ENCODE measurements at places on chromosomes 5 and 9.

- DNase-seq: peak; percentile 46
Measured at GRCh38 chr9:111483439-111483857, 735 bp downstream of the ECPAS start.

DNA sequence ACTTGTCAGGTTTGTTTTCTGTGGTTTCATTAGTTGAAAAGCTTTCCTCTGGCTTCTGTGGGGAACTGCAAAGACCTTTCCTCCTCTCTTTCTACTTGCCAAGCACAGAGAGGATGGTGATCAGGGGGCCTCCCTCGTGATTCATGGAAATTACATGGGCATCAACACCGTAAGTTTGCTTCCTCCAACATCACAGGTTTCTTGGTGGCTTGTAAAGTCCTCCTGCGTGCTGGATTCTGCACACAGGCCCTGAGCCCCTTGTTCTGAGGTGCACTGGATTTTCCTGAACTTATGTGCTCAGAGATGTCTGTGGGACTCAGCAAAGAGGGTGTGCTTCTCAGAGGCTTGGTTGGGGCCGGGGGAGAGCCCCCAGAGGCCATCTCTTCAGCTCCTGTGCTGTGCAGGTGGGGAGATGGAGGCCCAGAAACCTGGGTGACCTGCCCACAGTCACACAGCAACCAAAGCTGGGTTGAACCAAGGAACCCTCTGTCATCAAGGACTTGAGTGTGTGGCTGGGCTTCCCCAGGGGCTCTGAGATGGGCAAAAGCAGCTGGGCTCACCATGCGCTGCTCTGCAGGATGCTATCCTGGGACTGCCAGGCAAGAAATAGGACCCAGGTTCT lies 36.5 kb downstream of the RGS3 start:
- no peak for DNase-seq

DNA sequence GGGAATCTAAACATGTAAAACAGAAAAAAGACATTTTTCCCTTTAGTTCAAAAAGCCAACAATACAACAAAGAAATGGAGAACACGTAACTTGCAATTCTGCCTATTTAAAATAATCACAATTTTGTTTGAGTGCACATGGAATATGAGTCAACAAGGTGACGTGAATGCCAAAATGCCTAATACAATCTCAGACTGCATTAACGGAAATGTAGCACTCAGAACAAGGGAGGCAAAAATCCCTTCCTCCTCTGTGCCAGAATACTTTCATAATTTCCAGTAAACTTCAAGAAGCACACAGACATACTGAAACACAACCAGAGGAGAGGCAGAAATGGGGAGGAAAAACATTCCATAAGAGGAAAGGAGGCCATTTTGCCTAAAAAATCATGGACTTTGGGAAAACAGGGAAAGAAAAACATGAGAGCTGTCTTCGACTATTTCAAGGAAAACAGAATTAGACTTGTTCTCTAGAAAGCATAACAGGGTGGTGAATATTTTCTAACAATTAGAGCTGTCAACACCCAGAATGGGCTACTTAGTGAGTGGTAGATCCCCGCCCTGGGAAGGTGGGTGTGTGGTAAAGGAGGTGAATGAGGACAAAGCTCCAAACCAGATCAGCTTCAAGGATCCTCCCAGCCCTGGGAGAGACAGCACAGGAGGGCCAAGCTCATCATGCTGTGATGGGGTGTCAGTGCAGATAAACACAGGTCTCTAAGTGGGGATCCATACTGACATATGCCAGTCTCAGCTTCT lies 48.2 kb downstream of the ABCA1 start:
- no peak for DNase-seq

GRCh38 chr9:111762556-111762955 lies 32.2 kb downstream of the SHOC1 start:
- DNase-seq: no peak

DNA sequence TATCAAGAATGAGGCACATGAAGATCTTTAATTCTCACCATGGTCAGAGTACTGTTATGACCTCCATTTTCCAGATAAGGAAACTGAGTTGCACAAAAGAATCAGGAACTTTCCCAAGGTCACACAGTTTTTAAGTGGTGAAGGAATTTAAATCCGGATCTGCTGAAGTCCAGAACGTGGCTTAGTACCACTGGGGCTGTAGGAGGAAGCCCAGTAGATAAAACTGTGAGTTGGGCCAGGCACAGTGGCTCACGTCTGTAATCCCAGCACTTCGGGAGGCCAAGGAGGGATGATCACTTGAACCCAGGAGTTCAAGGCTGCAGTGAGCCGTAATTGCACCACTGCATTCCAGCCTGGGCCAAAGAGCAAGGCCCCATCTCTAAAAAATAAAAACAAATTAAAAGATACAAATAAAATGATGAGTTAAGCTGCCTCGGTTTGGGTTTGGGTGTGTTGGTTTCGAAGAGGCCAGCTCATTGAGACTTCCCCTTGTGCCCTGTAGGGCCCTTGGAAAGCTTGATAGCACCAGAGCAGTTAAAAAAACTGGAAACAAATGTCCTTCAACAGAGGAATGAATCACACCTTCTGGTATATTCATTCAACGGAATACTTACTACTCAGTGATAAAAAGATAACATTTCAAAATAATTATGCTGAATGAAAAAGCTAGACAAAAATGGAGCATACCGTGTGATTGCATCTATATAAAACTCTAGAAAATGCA lies 20.1 kb downstream of the ATOX1 start:
- DNase-seq: no peak

- no peak for DNase-seq
Measured at GRCh38 chr9:6575324-6576034, 70.0 kb downstream of the GLDC start.

Data from stimulated activated CD8-positive, alpha-beta memory T cell treated with anti-CD3 and anti-CD28 coated beads, Interleukin-2, amount 100 ng/mL, for 48 hours (primary cell).